Endothelial cell of umbilical vein (primary cell): ENCODE measurements at places on chromosomes 5 and 9.

DNA sequence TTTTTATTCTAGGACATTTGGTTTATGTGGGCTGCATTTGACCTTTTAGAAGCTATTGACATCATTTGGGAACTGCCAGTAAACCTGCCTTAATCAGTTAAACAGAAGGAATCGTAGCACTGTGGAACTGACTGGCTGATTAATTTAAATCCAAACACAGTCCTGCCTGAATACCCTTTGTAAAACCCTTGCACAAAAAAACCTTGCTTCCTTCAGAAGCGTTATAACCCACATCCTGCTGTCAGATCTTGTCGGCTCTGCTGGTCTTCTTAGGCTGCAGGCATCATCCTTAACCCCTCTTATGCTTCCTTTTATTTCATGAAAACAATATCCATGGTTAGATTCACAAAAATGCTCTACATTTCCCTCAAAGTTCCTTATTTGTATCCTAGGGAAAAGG, 46.3 kb downstream of the PAM start:
- no peak for DNase-seq

DNA sequence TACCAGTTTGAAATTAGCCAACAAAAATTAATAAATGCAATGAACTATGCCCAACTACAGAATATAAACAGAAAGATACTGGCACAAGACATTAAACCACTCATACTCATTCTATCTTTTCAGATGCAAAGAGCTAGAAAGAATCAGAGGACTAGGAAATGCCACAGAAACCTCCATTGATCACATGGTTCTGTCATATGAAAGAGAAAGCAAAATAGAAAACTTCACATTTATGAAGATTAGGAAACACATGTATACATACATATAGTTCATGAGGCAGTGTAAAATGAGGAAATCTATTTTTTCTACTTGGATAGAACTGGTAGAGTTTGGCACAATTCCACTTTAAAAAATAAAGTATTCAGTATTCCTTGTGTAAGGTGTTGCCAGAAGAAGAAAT, 275.1 kb upstream of the PTGER4 start:
- DNase-seq, result no peak

- peak; percentile 5 for DNase-seq
Measured at GRCh38 chr9:90985631-90986030, 184.0 kb downstream of the SYK start.

DNA sequence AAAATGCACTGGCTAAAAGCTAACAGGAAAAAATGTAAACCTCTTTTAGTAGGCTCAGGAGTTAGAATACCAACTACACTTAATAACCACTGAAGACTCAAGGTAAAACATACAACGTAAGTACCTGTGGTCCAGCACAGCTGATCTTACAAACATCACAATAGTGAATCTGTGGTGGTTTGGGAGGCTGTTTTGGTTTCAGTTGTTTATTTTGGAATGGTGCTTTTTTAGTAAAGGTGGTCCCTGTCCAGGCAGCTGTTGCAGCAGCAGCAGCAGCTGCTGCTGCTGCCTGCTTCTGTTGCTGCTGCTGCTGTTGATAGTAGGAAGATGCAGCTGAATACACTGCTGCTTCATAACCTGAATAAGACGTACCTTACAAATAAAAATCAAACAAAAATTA, 37.9 kb downstream of the ZFR start:
- no peak for DNase-seq

DNA sequence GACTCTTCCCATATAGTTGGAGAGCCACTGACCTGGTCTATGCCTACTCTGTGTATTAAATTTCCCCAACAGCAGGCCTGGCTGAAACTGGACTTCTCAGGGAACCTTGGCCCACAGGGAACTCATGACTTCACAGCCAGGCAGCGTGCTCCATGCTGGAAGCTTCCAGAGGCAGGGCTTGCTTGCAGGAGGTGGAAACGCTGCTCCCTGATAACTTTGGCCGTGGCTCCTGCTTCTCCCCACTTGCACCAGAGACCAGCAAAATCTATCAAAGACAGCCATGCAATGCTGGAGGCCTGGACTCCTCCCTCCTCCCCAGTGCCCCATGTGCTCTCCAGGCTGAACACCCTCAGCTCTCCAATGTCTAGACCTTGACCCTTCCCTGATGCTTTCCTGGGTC, 137.1 kb downstream of the GABBR2 start:
- no peak for DNase-seq

- no peak for DNase-seq
Measured at GRCh38 chr5:59125011-59125961, 542.4 kb downstream of the RAB3C start.

DNA sequence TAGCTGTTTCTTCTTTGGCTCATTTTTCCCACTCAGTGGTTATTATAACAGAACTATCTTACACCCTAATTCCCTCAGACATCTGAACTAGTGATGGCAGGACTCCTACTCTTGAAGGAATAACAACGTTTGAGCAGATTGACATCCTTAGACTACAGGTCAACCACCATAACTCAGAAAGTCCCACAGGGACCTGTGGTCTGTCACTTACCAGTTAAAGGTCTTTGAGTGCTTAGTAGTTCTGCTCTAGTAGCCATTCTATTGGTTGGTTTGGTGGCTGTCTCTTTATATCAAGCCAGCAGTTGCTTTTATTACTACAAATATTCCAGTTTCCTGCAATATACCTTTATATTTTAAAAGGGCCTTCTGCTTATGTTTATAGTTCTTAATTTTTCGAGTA, 67.2 kb upstream of the FCHO2 start:
- DNase-seq, result no peak

DNA sequence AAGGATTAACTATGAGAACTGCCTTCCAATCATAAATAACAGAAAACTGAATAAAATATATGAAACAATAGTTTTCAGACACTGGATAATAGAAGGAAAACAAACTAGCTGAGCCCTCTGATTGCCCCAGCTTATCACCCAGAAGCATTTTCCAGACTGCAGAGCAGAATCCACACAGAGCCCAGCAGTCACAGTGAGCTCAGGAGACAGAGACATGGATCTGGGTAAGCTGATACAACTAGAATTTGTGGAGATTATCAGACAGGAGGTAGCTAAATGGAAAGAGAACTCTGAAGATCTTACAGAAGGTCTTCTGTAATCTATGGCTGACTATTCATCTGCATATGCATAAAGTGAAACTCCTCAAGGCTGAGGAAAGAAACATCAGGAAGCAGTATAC, 128.8 kb downstream of the NR2F1-AS1 start:
- DNase-seq, result peak; percentile 40

DNA sequence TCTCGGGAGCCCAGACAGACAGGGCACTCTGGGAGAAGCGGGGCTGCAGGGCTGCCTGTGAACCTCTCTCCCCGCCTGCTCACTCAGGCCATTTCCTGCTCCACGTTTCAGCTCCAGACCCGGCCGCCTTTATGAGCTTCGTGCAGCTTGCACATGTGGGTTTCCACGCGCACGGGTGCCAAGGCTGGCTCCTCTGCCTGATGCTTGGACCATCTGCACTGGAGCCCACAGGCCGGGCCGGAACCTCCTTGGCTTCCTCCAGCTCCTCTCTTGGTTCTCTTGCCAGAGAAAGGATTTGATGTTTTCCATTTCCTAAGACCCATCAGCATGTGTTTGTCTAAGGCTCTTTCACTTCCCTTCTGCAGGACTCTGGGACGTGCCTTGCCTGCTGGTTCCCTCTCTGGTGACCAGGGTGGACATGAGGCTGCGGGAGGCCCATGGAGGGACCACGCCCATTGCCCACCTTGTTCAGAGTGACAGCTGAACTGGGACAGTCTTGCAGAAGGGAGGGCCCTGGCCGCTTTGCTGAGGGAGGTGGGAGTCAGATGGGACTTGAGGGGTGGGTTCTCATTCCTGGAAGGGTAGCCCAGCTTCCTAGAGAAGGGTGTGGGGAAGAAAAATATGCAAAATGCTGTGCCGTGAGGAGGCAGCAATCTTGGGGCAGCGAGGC, 23.3 kb upstream of the COL5A1 start:
- DNase-seq, result peak; percentile 13

- DNase-seq, result peak; percentile 56
Measured at GRCh38 chr5:16992006-16992405, 55.9 kb upstream of the MYO10 start.

- DNase-seq, result peak; percentile 63
Measured at GRCh38 chr9:13446938-13447842, 167.7 kb upstream of the MPDZ start.

DNA sequence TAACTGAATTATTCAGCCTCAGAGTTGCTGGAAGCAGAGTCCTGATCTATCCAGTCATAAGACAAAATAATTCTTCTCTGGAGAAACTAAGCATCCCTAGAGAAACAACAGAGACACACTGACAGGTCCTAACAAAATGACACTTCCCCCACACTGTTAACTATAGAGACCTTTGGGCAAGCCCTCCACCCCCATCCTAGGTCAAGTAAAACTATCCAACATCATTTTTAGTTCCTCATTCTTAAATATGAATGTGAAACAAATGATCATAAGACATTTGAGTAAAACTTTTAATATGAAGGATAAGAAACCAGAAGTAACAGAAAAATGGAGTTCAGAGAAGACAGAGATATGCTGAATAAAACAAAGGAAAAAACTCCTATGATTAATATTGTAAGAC, 30.9 kb downstream of the CNTLN start:
- no peak for DNase-seq

GRCh38 chr5:174552428-174552827, 172.0 kb upstream of the MSX2 start:
- DNase-seq, result no peak

- peak; percentile 94 for DNase-seq
Measured at GRCh38 chr5:80967500-80968181, 7.5 kb downstream of the RASGRF2 start.

- no peak for DNase-seq
Measured at GRCh38 chr5:149740341-149740740, 10.2 kb downstream of the PPARGC1B start.

GRCh38 chr5:76544268-76544926, 78.8 kb downstream of the F2RL2 start:
- DNase-seq, result no peak

- DNase-seq, result no peak
Measured at GRCh38 chr5:59772757-59773156, 120.8 kb downstream of the PDE4D start.

DNA sequence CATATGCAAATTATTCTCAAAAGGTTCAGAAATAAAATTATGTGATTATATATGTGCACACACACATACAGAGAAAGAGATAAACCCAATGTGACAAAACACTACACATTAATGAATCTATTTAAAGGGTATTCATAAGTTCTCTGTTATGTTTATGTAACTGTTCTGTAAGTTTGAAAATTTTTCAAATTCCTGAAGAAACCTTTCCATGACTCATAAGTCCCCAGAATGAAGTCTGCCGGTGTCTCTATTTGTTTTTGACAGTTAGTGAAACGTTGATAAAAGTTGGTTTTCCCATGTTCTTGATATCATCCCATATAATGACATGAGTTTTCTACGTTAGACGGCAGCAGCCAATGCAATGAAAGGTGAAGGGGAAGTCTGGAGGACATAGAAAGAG, 199.5 kb upstream of the PUM3 start:
- peak; percentile 6 for DNase-seq

GRCh38 chr5:37005252-37005651, 128.7 kb downstream of the NIPBL start:
- peak; percentile 60 for DNase-seq

- no peak for DNase-seq
Measured at GRCh38 chr9:89842267-89842768, 237.5 kb downstream of the GADD45G start.

DNA sequence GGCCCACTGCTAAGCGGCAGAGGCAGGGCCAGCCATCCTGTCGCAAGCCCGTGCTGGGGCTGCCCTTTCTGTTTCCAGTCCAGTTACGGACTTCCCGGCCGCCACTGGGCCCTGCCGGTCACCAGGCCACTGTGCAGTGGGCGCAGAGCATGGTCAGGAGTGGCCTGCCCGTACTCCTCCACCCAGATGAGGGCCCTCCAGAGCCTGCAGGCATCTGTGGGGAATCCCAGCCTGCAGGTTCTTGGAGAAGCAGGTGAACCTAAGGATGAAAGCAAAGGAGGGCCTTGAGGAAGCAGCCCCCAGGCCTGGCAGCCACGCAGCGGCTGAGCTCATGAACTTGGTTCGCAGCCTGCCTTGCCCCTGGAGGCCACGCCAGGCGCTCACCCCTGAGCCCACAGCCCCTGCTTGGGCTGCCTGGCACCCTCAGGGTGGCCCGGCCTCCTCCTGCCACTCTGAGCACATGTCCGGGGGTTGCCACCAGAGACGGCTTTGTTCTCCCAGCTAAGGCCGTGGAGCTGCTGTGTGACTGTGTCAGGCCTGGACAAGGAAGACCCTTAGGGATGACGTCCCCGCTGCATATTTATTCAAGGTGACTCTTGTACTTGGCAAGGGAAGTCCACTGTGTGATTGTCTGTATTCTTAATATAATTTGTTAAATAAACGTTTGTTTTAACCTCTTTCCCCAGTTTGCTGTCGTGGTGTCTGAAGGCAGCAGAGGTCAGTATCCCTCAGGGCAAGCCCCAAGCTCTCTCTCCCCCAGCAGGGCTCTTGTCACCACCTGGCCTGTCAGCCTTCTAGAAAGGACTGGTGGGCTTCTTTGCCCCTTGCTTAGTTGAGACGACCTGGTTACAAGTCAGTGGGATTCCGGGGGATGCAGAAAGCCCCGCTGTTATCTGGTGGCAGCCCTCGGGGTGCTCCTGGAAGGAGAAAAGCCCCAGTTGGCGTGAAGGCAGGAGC, 107.1 kb upstream of the LMX1B start:
- no peak for DNase-seq

GRCh38 chr5:124591583-124591982, 154.9 kb downstream of the ZNF608 start:
- DNase-seq, result no peak

DNA sequence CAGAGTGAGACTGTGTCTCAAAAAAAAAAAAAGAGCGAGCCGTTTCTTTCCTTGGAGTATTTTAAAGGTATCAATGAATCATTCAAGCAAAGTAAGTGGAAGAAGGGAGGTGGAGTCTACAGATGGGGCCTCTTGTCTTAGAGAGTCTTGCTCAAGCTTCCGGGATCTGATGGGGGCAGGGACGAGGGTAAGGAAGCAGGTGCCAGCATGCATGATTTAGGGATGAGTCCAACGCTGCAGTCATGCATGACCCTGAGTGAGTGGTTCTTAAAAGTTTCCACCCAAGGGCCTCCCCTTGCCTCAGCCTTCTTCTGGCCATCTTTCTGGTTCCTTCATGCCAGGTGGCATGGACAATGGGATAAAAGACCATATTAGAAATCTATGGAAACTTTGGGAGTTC, 79.6 kb downstream of the MYO10 start:
- DNase-seq, result no peak

- DNase-seq, result no peak
Measured at GRCh38 chr5:9494301-9494700, 51.6 kb downstream of the SEMA5A start.

- DNase-seq, result peak; percentile 60
Measured at GRCh38 chr5:119470851-119471451, 18.7 kb downstream of the HSD17B4 start.
